NCI-H2171 treated with DMSO at 0.1 percent for 48 hours (cell line): ENCODE measurements at places on chromosomes 7 and 10.

- DNase-seq, result no peak
Observed at GRCh38 chr7:75993689-75994387, 557 bp downstream of the TMEM120A start.

DNA sequence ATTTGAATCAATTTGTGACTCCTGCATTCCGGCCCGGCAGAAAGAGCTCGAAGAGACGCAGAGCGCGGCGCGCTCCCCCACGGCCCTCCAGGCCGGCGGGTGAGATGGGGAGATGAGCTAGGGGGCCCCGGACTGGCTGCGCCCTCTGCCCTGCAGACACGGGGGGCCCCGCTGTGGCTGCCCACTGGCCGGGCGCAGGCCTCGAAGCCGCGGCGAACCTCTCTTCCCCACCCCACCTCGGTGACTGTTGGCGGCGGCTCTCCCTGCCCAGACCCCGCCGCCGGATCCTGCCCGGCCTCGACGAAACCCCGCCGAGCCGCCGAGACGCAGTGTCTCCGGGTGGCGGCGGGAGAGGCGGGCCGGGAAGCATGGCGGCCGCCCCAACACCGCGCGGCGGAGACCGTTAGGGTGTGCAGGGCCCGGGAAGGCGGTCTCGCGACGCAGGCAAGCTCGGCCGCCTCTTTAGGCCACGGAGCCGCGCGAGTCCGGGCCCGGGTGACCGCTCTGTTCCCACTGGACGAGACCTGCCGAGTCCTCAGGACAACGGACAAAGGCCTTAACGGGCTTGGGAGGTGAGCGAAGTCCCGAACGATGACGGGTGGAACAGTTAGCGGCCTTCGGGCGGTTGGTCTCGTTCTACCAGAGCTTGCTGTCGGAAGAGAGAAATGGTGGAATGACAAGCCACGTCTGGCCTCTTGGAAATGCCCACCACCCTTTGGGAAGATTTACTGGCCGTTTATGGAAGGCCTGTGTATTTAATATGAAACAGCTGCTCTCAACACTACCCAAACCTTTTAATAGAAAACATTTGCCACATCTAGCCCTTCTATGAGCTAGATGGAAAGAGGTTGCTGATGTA lies 24.3 kb downstream of the NUP42 start:
- no peak for DNase-seq

- DNase-seq, result no peak
Observed at GRCh38 chr10:132688580-132689420, 97.1 kb downstream of the NKX6-2 start.

DNA sequence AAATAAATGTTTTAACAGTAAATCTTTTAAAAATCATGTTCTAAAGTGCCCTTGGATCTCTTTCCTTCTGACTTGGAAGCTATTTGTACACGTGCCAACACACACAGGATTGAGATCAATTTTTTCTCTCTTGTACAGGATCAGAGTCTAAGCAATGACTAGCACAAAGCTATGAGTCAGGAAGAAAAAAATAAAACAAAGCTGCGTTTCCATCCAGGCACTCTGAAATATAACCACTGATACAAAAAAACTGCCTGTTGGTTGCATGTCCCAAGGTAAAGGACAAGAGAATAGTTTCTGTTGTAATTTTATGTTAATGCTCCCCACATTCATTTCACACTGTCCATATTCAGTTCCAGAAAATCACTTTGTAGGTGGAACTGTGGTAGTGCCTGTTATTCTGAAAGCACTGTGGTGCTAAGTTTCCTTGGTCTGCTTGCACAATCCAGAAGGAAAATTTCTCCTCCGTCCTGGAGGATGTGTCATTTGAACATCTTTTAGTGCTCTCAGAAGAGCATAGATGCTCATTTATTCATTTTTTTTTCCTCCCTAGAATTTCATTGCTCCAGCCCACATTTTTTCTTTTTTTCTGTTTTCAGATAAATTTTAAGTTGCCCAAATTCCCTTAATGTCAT lies 113.4 kb downstream of the PLXDC2 start:
- no peak for DNase-seq

DNA sequence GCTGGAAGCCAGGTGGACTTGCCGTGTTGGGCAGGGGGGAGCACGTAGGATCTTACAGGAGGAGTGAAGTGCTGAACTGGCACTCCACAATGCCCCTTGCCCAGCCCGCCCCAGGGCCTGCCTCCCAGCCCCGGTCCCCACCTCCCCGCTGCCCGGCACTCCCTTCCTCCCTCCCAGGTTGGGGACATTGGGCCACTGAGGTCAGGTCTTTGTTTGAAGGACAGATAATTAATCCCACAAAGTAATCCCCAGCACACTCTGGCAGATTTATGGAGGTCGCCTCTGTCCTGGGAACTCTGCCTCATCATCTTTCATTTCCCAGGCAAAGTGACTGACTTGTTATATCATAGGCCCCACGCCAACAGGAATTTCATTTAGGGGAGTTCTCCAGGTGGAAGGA lies 122.8 kb downstream of the C10orf105 start:
- DNase-seq, result no peak

- DNase-seq, result no peak
Observed at GRCh38 chr10:102226542-102226870, 407 bp downstream of the ELOVL3 start.

- no peak for DNase-seq
Observed at GRCh38 chr10:71274901-71275796, 43.9 kb upstream of the SLC29A3 start.

- DNase-seq, result no peak
Observed at GRCh38 chr7:64758151-64758550, 36.1 kb upstream of the ZNF138 start.

DNA sequence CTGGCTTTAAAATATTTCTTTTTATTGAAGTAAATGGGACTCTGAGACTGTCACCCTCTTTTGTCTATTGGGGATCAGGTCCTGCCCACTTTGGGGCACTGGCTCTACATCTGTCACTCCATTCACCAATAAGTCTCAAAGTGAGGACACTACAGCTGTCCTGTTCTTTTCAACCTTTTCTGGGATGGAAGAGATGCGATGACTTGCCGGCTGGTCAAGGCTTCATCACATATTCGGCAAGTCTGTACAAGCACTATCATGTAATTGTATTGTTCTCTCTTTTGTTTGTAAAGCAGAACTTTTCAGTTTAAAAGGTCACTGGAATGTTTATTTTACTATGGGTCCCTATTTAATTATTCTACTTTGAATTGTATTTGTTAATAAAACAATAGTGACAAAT lies 17.7 kb upstream of the SP8 start:
- no peak for DNase-seq

GRCh38 chr7:131722371-131722770 lies 165.9 kb upstream of the PODXL start:
- DNase-seq, result no peak

DNA sequence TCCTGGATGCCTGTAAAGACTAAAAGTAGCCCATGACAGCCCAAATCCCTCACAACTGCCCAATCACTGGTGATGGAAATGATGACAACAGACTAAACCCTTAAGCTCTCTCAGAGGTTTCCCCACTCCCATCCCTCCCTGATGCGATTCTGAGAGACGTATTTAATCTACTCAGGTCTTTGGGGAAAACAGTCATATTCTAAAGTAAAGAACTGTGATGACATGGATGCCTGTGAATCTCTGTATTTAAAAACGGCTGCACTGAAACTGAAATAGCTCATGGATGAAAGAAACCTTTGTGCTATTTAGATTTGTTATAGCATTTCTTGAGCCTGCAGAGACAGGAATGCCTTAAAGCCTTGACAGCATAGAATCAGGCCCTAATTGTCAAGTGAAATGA lies 28.5 kb downstream of the VPS41 start:
- no peak for DNase-seq

- no peak for DNase-seq
Observed at GRCh38 chr7:26603631-26604030, 260.8 kb downstream of the SKAP2 start.

- no peak for DNase-seq
Observed at GRCh38 chr7:42107484-42108240, 129.3 kb downstream of the GLI3 start.

DNA sequence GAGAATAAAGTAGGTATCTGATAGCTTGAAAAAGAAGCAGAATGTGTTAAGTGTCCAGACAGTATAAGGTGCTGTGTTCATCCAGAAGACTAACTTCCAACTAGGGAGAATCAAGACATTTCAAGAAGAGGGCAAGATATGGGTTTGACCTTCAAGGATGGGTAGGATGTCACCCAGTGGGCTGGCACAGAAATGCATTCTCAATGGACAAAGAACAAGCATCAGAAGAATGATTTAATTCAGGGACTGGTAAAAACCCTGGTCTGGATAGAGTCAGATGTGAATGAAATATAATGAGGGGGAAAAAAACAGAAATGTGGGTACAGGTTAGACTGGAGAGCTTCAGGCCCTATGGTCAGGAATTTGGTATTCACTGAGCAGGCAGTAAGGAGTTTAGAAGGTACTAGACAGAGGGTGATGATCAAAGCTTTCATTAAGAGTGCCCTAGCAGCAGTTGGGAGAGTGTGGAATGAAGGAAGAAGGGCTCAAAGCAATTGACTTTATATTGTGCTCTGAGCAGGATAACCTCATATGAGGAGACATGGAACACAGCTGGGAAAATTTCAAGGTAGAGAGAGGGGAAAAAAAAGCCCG lies 180.7 kb upstream of the ANK3 start:
- no peak for DNase-seq

- no peak for DNase-seq
Observed at GRCh38 chr7:148793590-148793989, 90.5 kb downstream of the EZH2 start.

GRCh38 chr7:7859411-7859810 lies 109.2 kb upstream of the GLCCI1 start:
- DNase-seq, result peak; percentile 40

DNA sequence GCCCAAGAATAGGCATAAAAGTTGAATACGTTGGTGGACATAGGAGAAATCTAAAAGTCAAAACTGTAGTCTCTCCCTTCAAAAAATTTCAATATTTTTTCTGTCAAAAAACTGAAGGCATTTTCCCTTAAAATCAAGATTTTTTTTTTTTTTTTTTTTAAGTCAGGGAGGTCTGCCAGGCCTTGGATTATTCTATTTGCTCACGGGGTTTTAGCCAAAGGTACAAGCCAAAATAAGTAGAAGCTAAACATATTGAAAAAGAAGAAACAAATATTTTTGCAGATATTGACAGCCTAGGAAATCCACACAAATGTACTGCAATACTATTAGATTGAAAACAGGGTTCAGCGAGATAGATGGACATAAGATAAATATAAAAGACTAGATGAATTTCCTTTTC lies 190.1 kb upstream of the PLXDC2 start:
- no peak for DNase-seq

DNA sequence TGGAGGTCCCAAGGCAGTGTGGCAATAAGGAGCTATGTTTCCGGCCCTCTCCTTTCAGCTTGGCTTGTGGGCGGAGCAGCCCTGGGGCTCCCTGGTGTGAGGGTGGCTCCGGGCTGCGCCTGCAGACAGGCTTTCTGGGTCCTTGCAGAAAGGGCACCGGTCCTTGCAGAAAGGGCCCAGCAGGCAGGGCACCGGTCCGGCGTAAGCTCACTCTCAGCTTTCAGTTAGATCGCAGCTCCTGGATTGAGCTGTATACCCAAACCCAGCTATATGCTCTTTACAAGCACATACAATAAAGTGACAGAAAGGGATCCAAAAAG lies 293.8 kb upstream of the SHH start:
- no peak for DNase-seq

DNA sequence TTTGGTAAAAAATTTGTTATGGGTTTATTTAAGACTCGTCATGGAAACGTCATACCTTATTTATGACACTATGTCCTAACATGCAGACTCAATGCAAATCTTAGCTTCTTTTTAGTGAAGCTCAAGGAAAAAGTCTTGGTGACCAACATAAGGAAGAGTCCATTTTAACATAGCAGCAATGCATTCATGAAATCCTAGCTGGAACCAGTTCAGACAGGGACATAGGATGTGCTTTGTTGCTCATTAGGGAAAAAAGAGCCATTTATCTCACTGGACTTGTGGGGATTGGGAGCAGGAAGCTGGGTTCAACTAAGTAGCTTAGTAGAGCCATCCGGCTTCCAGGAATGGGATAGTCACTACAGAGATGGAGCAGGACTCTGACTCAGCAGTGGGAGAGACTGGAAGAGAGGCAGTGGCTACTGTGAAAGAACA lies 100.7 kb upstream of the DKK1 start:
- no peak for DNase-seq

GRCh38 chr7:142345811-142346210 lies 88.0 kb upstream of the PRSS58 start:
- no peak for DNase-seq

- DNase-seq, result no peak
Observed at GRCh38 chr10:327889-328852, 192.9 kb downstream of the ZMYND11 start.

DNA sequence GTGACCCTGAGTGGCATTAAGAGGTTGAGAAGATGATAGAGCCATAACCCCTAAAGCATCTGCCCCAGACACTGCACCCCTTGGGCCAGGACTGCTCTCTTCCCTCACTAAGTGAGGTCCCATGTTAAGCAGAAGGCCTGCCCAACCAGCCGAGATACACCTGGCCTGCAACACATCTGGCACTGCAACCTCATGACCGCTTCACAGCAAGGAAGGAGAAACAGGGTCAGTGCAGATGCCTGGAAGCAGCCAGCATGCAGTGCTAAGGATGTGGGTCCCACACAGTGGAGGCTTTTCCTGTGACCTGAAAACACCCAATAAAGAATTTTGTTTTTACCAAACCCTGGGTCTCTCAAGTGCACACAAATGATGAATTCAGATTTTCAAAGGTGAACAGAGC lies 7.4 kb downstream of the NOD1 start:
- no peak for DNase-seq

DNA sequence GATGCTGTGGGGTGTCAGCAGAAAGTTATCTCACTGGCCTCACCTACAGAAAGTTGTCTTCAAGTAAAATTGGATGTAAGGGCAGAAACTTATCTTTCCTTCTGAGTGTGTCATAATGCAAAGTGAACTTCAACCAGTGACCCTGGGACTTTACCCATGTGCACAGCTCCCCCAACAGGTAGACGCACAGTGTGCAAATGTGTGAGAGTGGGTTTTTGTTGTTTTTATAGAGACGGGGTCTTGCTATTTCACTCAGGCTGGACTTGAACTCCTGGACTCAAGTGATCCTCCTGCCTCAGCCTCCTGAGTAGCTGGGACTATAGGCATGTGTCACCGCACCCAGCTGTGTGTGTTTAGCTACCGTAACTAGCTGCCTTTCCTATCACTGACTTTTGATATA lies 6.4 kb upstream of the KAZALD1 start:
- no peak for DNase-seq

DNA sequence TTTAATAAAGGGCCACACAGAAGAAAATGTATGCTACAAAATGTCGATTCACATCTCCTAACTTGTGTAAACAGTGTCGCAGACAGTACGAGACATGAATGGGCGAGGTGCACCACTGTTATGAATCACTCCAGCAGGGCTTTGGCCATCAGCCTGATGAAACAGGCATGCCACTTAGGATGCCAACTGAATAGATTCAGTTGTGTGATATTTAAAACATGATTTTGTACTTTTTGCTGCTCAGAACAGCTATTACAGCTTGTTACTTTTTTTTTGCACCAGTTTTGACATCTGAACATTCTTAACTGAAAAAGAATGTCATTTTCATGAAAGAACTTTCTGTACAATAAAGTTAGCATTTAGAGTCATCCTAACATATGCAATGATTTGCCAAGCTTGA lies 138.1 kb downstream of the VTI1A start:
- no peak for DNase-seq

GRCh38 chr10:2037246-2037645 lies 299.9 kb upstream of the ADARB2 start:
- no peak for DNase-seq
